ENCODE measurements at places on chromosomes 1 and 21.

DNA sequence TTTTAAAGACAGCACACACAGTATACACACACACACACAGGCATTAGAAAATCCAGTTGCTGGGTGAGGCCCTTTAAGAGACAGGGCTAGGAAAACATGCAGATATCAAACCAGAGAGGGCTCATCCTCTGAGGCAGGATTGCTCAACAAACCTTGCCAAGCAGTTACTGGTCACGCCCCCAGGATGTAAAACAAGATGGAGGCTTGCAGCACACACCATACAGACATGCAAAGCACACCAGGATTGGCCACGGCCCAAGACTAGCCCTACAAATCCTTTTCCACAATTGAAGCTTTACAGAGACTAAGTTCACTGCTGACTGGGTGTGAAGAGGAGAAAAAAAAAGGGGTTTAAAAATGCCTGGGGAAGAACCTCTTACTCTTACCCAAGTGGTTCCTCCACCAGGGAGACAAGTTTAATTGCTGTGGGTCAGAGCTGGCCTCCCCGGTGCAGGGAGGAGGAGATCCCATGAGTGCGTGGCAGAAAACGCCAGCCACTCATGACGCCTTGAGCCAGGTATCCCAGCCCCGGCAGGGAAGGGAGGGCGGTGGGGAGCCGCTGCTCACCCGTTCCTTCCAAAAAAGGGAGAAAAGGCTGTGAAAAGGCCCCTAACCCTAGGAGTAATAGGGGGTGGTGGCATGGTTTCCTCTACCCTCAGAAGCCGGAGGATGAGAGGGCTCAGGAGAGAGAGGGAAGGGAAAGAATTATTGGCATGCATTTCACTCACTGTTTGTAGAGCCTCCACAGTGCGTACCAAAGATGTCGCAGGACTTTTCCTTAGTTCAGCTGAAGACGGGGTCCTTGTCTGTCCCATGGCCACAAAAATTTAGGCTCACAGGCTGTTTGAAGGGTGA is 594.6 kb upstream of the ZP4 start:
- no peak for DNase-seq

DNA sequence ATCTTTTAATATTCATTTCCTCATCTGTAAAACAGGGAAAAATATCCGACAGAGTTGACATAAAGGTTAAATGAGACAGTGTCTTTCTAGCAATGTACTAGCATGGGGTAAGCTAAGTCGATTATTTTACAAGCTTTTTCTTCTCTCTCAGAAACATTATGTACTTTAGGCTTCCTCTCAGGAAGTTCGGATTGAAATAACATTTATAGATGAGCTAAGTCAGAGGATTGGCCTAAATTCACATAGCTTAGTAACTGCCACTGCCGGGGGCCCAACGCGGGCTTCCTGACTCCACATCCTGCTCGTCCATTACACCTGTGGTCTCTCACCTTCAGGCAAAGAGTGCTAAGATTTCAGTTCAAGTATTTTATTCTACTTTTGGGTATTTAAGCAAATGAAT is 462.3 kb upstream of the NFIA start:
- no peak for DNase-seq

GRCh38 chr1:237470712-237471338 is 419.9 kb downstream of the ZP4 start:
- DNase-seq = no peak

DNA sequence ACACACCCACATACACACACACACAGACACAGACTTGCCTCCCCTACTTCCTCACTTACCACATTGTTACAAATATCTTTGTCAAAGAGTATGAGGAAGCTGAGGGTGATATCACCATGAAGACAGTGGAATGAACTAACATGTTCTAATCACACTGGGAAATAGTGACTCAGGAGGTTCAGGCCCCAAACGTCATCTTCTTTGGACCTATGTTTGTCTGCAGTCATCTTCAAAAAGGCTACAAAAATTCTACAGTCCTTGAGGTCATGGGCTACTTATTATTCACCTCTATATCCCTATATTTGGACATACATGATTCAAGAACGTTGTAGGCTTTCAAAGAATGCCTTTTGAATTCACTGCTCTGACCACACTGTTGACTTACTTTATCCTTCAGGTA is 2.1 kb upstream of the LCE2C start:
- no peak for DNase-seq

DNA sequence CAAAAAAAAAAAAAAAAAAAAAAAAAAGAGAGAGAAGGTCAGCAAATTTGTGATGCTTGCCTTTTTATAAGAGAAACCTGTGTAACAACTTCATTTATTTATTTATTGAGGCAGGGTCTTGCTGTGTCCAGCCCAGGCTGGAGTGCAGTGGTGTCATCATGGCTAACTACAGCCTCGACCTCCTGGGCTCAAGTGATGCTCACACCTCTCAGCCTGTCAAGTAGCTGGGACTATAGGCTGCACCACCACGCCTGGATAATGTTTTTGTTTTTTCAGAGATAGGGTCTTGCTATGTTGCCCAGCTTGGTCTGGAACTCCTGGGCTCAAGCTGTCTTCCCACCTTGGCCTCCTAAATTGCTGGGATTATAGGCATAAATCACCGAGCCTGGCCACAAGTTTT is 42.4 kb downstream of the DHCR24 start:
- no peak for DNase-seq

DNA sequence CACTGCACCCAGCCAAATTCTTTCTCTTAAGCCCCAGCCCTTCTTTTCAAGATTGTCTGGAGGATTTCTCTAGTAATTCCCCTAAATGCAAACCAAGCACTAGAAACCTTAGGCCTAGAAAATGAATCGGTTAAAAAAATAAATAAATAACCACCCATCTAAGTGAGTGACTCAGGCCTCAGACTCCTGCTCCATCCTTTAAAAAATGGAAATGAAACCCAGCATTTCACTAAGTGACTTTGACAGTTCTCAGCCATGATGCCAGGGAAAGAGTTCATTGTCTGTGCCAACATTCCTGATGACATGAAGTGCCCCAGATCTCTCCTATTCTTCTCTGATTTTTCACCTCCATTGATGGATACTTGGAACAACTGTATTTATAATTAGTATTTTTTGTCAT is 415.2 kb upstream of the DAB1 start:
- DNase-seq = peak; percentile 94

DNA sequence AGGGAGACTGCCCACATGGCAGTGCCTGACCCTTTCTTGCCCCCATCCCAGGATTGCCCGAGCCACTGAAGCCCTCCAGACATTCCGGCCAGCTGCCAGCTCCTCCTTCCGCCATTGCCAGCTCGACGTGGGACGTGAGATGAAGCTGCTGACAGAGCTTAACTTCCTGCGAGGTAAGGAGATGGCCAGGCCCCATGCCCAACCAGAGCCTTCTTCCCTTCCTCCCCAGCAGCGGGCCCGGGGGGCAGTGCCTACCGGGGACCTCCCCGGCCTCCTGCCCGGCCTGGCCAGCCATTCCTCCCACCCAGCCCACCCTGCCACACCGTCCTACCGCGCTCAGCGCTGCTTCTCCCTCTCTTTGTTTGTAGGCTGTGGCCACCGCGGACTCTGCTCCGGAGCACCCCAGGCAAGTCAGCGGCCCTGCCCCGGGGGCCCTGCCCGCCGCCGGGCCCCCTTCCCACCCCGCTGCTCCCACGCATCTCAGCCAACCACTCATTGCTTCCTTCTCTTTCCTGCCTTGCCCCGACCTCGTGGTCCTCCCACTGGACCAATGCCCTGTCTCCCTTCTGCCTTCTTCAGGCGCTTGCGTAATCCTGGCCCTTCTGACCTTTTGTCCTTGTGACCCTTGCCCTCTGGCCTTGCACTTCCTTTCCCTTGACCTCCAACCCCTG is 4.9 kb downstream of the TRIM46 start:
- DNase-seq = no peak

GRCh38 chr21:42991992-42992740 is 17.8 kb downstream of the PKNOX1 start:
- DNase-seq = no peak
